Hematopoietic multipotent progenitor cell treated with erythropoietin and hydrocortisone succinate and interleukin-3 and kit ligand, for 4 days (in vitro differentiated cells): ENCODE measurements at places on chromosomes 5 and 9.

GRCh38 chr5:174733091-174733690 lies 8.8 kb downstream of the MSX2 start:
- DNase-seq: no peak

GRCh38 chr5:158933494-158934318 lies 166.0 kb downstream of the EBF1 start:
- no peak for DNase-seq

- DNase-seq: no peak
Observed at GRCh38 chr5:59103303-59103702, 520.4 kb downstream of the RAB3C start.

- peak; percentile 24 for DNase-seq
Observed at GRCh38 chr5:78699552-78700153, 51.1 kb upstream of the LHFPL2 start.

DNA sequence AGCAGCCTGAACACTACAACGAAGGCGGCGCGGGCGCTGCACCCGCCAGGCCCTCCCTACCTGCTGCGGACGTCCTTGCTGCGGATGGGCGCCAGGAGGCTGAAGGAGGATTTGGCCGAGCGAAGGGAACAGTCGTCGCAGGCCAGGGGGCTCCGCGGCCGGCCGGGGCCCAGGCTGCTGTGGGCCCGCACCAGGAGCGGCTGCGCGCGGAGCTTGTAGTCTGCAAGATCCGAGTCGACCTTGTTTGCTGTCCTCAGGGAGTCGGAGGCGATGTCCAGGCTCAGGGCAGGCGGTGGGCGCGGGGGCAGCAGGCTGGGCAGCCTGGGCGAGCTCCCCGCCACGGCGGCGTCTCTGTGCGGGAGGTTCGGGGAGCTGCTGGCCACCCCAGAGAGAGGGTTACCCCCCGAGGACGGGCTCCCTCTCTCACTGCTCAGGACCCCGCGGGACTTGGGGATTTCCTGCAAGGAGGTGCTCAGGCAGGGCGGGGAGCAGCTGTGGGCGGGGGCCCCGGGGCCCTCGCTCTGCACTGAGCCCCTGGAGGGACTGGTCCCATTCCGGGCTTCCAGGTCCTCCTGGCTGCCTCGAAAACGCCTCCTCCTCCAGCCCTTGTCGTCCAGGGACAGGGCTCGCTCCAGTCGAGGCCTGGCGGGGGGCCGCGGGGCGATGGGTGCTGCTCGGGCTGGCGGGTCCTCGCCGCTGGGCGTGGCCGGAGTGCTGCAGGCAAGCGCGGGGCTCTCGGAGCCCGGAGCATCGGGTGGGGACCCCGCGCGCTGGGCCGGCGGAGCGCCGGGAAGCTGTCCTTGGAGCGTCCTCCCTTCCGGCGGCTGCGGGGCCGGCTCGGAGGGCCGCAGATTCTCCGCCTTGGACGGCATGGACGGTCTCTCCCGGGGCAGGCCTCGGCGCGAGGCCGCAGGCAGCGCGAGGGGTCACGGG lies 831 bp downstream of the INPP5E start:
- DNase-seq: peak; percentile 60

GRCh38 chr9:99169086-99169485 lies 52.7 kb downstream of the ALG2 start:
- DNase-seq: no peak

DNA sequence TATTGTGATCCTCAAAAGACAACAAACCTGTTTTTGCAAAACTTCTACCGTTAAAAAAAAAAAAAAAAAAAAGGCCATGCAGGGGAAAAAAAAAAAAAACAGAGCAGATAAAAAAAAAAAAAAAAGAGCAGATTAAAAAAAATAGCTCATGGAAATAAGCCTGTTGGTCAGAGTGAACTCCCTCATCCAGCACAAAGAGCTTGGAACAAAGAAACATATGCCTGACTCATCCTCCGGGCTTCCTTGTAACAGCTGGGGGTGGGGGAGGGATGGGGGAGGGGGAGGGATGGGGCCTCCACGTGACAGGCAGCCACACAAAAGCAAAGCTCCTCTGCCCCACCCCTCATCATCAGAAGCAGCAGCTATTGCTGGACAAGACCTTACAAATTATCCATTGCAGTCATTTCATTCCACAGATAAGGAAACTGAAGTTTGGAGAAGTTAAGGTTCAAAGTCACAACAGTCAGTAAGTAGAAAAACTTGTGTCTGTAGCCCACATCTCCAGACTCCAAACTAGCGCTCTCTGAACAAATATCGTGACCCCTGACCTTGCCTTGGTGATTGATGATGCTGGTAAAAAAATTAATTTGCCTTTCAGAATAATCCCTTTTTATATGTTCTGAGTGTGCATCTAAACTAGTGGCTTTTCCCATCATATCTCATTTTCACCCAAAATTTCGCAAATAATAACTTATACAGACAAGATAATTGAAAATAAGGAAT lies 38.9 kb downstream of the SLC35D2 start:
- DNase-seq: peak; percentile 28

DNA sequence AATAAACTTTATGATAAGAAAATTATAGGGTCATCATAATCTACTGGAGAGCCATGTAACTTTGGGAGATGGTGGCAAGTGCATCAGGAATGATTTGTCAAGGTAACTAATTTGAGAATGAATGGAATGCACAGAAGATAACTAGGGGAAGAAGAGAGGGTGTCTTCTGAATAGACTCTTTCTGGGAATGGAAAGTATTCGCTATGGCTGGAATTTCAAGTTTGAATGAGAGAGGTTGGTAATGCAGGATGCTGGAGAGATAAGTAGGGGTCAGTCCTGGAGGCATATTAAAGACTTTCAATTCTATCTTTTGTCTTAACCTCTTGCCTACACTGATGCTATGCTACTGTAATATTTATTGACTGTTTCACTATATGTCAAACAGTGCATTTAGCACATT lies 714.2 kb downstream of the CETN3 start:
- no peak for DNase-seq

- DNase-seq: no peak
Observed at GRCh38 chr5:88230546-88231066, 38.0 kb downstream of the TMEM161B start.

DNA sequence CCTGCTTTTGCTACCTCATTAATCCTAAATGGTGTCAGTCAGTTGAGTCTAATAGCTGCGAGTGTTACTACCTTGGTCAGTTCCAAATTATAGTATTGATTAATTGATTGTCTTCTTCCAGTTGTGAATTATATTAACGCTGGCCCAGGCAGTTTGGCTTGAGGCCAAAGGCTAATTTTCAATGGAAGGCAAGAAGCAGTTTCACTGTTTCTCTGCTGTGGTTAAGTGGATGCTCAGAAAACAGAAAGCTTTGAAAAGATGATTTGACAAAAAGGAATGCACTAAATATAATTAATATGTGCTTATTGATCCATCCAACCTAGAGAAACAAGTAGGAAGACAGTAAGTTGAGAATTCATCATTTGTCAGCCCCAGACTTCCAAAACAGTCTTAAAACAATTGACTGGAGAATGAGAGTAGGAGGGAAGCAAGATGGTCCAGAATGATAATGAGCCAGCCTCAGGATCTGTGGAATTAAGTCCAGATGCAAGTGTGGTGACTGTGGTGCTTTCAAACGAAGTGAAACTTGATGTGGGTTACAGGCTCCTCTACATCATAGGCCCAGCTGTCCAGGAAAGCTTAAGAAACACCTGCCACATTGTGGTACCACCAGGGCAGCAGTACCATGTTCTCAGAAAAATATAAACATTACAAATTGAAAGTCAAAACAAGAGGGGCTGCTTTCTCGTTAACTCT lies 1371.0 kb upstream of the DMAC1 start:
- DNase-seq: no peak

DNA sequence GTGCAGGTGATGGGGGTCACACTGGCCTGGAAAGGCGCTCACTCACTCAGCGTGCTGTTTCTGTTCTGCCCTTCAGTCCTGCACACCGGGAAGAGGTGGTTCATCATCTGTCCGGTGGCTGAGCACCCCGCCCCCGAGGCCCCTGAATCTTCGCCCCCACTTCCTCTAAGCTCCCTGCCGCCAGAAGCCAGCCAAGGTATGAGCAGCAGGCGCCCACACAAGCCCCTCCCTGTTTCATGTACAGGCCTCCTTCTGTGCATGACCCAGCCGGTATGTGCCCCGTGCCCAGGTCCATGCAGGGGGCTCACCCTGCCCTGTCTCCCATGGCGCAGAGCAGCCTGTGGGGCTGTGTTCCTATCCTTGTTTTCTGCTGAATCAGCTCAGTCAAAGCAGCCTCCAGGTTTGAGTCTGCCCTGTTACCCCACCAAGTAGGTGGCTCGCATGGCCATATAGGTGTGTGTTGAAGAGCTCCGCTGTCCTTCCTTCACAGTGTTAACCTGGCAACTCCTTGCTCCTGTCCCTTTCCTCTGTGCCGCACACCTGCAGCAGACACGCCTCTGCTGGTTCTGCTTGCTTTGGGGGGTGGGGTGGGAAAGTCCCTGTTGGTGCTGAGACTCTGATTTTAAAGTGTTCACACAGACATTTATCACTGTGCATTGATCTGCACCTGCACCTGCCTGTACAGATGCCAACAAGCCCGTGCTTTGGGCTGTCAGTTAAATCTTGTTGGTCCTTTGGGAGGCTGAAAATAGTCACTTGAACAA lies 84.8 kb downstream of the WNK2 start:
- DNase-seq: no peak

DNA sequence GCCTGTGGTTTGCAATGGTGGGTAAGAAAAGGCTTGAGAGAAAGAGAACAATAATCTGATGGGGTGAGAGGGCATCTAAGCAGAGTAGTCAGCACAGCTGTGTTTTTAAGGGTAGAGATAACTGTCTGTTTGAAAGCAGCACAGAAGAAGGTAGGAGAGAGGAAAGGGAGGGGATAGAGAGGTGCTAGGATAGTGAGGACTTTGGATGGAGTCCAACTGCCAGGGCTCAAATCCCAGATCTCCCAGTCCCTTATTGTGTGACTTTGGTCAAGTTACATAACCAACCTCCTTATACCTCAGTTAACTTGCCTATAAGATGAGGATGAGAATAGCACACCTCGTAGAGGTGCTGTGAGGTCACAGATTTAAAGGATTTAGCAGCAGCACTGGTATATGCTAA lies 55.6 kb downstream of the GPR21 start:
- DNase-seq: peak; percentile 28

DNA sequence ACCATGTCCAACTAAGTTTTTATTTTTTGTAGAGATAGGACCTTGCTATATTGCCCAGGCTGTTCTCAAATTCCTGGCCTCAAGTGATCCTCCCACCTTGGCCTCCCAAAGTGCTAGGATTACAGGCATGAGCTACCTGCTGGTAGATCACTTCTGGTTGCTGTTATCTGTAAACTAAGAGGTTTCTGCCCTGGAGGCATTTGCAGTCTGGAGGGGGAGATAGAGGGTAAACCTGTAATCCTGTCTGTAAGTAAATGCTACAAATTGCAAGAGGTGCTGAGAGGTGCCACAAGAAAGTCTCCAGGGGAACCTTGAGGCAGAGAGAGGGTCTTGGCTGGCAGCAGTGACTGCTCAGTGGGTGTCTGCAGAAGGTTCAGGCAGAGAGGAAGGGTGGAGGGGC lies 29.0 kb upstream of the GGTA1 start:
- no peak for DNase-seq

- peak; percentile 79 for DNase-seq
Observed at GRCh38 chr9:137156567-137157375, 13.1 kb downstream of the LRRC26 start.

GRCh38 chr5:173693670-173694069 lies 77.2 kb upstream of the BOD1 start:
- no peak for DNase-seq

GRCh38 chr9:33131790-33132772 lies 35.1 kb downstream of the B4GALT1 start:
- DNase-seq: no peak

DNA sequence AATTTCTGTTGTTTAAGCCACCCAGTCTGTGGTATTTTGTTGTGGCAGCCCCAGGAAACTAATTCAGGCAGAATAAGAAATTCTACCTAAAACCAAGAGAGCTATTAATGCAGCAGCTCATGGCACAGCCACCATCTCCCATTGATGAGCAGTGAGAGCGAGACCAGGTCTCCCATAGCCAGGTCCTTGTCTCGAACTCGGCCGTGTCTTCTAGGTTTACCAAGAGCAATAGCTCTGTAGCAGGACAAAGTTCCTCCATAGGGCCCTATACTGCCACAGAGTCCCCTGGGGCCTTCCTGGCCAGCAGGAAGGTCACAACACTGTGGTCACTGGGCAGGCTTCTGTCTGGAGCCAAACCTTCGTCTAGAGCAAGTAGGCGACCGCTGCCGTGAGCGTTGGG lies 34.5 kb upstream of the TJP2 start:
- no peak for DNase-seq

DNA sequence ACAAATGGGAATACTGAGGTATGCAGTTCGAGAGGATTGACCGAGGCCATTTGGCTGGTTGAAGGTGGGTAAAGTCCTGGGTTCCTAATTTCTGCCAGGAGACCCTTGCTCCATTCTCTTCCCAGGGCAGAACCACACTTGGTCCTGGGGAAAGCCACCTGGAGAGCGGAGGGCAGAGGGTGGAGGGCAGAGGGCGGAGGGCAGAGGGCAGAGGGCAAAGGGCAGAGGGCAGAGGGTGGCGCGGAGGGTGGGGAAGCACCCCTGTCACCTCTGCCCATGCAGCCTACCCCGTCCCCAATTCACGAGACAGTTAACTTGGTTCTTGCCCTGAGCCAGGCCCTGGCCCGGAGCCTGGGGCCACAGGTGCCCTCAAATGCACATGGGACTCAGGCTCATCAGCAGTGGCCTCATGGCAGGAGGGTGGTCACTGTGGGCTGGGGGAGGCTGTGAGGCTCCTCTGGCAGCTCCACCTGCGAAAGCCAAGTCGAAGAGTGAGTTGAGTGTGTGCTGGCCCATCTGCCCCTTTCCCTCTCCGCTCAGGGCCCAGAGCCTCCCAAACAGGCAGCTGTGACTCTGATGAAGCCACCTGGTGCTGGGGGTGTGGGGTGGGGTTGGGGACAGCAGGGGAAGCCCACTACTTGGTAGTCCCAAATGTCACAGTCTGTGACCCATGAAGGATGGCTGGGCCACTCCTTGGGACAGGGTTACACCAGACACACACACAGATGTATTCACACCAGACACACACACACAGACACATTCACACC lies 28.0 kb upstream of the FCN1 start:
- DNase-seq: no peak

DNA sequence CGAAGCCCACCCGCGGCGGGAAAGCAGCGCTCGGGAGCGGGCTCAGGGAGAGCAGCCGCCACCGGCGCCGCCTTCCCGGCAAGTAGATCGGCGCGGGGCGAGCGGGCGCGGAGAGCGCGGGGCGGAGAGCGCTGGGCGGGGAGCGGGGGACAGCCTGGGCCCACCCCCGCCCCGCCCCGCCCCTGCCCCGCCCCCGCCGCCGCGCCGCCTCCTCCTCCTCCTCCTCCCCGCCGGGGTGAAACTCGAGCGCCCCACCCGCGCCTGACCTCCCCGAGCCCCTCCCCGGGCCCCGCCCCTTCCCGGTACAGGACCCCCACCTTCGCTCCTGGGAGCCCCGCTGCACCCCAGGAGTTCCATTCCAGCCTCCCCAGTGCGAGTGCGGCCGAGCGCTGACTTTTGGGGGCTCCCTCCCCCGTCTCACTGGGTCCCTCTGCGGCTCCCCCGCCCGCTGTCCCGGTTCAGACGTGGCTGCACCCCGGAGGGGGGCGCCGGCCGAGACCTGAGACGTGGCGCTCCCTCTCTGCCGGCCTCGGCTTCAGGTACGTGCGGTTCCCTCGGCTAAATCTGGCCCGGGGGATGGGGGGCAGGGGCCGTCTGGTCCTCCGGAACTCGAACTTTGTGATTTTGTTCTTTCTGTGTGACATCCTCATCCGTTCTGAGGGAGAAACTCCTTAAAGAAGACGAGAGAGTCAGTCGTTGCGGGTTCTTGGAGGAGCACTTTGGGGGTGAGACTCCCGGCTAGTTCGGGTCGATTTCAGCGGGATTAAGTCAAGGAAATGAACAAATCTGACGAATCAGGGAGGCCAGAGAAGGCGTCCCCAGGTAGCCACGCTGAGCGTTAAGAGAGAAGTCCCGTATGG lies at the start of gene SEMA5A:
TSS of gene SEMA5A (minus strand) at position 84 of the 860 bp plus-strand sequence. CDS start 166,129 bp downstream, outside the sequence.
- DNase-seq: peak; percentile 51
